ENCODE measurements at places on chromosomes 12 and 14.

DNA sequence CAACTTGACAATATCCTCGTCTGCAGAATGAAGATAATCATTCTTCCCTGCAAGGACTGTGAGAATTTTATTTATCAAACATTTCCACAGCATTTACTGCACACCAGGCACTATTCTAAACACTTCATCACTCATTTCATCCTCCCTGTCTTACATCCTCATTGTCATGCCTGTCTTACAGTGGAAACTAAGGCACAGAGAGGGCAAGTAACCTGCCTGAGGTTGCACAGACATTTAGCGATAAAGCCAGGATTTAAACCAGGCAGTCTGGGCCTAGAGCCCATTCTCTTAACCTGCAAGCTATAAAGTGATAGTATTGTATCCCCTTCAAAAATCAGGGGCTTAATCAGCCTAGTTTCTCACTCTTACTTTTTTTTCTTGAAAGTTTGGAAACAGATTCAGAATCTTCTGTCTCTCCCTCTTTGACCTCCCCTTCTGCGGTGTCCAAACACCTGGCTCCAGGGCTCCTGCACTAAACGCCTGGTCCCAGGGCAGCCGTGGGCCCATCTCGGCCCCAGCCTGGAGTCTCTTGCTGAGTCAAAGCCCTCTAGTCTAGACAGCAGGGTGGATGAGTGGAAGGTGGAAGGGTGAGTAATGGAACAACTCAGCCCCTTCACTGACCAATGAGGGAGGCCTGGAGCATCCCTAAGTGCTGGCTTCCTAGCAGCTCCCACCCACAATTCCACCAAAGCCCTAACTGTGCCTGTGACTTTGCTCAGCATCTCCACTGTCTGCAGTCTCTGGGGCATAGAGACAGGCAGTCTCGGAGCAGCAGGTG lies 12.5 kb downstream of the ISM2 start:
- H3K36me3 ChIP-seq = no peaks in the 10 kb centered on the region
- H3K27me3 ChIP-seq = no peaks in the 10 kb centered on the region
- no peaks in the 10 kb centered on the region for H3K4me1 ChIP-seq

GRCh38 chr14:100213956-100214769 lies 24.8 kb upstream of the YY1 start:
- DNase-seq = peak; percentile 94
- H3K36me3 ChIP-seq = no peaks in the 10 kb centered on the region
- H3K27ac ChIP-seq = peak overlapping the region; percentile 98
- H3K27me3 ChIP-seq = no peaks in the 10 kb centered on the region

DNA sequence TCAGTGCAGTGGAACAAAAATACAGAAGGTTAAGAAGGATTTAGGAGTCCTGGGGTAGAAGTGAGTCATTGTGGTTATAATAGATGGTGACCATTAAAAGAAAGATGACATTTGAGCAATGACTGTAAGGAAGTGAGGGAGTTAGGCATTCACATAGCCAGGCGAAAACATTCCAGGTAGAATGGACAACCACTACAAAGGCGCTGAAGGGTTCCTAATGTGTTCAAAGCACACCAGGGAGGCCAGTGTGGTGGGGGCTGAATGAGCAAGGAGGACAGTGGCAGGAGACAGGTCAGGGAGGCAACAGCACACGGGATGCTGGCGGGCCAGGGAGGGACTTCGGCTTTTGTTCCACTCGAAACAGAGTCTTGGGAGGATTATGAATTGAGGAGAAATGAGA lies 129.9 kb downstream of the NPAS3 start:
- no peaks in the 10 kb centered on the region for H3K27me3 ChIP-seq
- no peaks in the 10 kb centered on the region for H3K4me1 ChIP-seq
- no peaks in the 10 kb centered on the region for H3K36me3 ChIP-seq
- H3K27ac ChIP-seq = no peak overlapping the region

DNA sequence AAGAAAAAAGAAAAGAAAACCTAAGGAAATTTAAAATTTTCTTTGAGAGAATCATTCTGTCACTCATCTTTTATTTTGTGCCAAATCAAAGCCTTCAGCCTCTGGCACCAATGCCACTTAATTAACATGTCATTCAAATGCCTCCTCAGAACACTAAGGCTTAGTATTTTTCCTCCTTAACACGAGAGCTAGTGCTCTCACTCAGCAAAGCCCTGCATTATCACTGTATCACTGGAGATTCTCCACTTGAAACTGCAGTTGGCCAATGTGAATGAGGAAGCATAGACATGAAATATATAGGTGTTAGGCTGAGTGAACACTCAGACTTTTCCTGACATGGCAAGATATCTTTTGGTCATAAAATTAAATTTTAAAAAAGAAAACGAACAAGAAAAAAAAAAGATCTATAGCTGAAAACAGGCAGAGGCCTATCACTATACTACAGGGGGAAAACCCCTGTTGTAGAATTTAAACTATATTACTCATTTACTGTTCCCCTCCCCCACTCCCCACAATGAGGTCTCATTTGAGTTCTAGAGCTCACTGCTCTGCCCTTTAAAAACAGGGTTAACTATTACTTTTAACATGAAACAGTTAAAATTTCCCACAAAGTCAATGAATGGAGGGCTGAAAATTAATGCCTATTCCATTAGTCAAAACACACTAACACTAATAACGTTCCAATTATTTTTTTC lies 5.1 kb downstream of the MBIP start:
- H3K4me1 ChIP-seq = peaks cover 33% of the 10 kb centered on the region
- H3K4me3 ChIP-seq = no peak overlapping the region
- no peaks in the 10 kb centered on the region for H3K27me3 ChIP-seq
- no peak overlapping the region for H3K27ac ChIP-seq
- H3K36me3 ChIP-seq = peaks cover 22% of the 10 kb centered on the region

DNA sequence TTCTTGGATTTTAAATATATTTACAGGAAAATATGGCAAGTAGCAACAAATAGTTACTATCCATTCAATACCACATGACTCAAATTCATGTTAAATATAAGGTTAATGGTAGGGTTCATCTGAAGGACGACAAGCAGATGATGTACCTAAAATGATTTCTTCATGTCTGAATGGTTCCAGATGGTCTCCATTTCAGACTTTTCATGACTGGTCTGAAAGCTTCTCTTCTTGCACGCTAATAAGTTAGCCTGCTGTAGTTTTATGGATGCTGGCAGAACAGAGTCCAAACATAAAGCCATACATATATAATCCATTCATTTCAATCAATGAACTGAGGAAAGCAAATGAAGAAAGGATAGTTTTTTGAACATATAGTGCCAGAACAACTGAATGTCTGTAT lies 257.0 kb upstream of the MGAT4C start:
- no peaks in the 10 kb centered on the region for H3K4me1 ChIP-seq
- H3K27ac ChIP-seq = no peak overlapping the region

DNA sequence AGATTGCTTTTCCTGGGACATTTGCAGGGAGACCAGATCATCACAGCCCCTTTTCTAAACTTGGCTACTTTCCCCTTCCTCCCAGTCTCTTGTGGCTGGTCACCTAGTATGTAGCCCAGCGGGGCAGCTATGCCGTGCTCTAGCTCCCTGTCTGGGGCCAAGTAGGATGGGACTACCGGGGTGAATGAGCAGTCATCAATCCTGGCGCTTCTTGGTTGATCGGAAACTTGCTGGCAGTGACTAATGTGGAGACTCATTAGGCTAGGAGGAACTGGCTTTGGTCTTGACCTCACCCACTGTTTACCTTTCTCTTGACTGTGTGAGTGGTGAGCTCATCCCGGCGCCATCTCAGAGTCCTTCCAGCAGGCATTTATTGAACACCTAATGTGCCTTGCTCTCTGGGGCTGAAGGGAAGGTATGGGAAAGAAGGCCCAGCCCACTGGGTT lies 15.9 kb downstream of the PLEKHG3 start:
- no peak overlapping the region for H3K4me3 ChIP-seq
- H3K36me3 ChIP-seq = no peaks in the 10 kb centered on the region
- H3K27ac ChIP-seq = peak overlapping the region; percentile 84
- peaks cover 98% of the 10 kb centered on the region for H3K4me1 ChIP-seq

GRCh38 chr14:21168055-21168454 lies 12.2 kb upstream of the OR5AU1 start:
- no peak for DNase-seq
- no peaks in the 10 kb centered on the region for H3K4me1 ChIP-seq
- no peaks in the 10 kb centered on the region for H3K36me3 ChIP-seq
- H3K27me3 ChIP-seq = no peaks in the 10 kb centered on the region
- no peak overlapping the region for H3K4me3 ChIP-seq

DNA sequence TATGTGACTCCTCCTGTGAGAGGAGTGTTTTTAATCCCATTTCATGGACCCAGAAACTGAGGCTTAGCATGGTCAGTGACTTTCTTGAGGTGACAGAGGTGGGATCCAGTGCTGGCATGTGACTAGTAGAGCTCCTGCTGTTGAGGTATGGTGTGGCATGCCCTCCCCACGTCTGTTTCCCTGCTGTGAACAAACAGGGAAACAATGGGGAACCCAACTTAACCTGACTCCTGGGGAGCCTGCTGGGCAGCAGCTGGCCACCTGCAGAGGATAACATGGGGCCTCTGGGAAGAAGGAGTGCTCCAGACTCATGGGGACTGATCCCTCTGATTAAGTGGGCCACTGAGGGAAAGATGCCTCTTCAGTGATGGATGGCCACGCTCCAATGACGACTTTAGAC lies 114.0 kb downstream of the BEGAIN start:
- peaks cover 13% of the 10 kb centered on the region for H3K36me3 ChIP-seq
- no peaks in the 10 kb centered on the region for H3K27me3 ChIP-seq
- peaks cover 8% of the 10 kb centered on the region for H3K4me1 ChIP-seq
- H3K4me3 ChIP-seq = no peak overlapping the region
- no peak overlapping the region for H3K27ac ChIP-seq
- DNase-seq = no peak

- H3K4me1 ChIP-seq = peaks cover 5% of the 10 kb centered on the region
- no peak for DNase-seq
- H3K27ac ChIP-seq = no peak overlapping the region
Observed at GRCh38 chr12:56763753-56764657, 881 bp downstream of the HSD17B6 start.

GRCh38 chr14:103744621-103745395 lies 29.2 kb downstream of the ZFYVE21 start:
- H3K4me1 ChIP-seq = no peaks in the 10 kb centered on the region
- no peak overlapping the region for H3K27ac ChIP-seq
- no peaks in the 10 kb centered on the region for H3K27me3 ChIP-seq
- peak; percentile 37 for DNase-seq
- peaks cover 48% of the 10 kb centered on the region for H3K36me3 ChIP-seq

GRCh38 chr12:120470150-120470784 lies 719 bp upstream of the SRSF9 start:
- H3K27me3 ChIP-seq = no peaks in the 10 kb centered on the region
- no peak for DNase-seq
- H3K36me3 ChIP-seq = peaks cover 7% of the 10 kb centered on the region
- H3K4me3 ChIP-seq = peak overlapping the region; percentile 70

DNA sequence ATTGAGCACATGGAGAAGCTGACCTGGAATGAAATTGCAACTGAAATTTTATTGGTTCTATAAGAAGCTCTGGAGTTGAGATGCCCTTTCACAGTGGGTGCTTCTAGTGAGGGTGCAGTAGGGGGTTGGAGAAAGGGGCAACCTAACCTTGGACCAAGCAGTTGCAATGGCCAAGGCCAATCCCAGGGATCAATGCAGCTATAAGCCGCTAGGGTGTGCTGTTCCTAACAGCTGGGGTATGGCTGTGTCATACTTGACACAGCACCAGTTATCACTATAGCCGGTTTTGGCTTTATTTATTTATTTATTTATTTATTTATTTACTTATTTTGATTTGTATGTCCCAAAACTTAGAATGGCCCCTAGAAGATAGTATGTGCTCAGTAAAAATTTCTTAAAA lies 505.9 kb downstream of the FLRT2 start:
- DNase-seq = no peak
- no peaks in the 10 kb centered on the region for H3K27me3 ChIP-seq
- H3K4me1 ChIP-seq = no peaks in the 10 kb centered on the region
- H3K36me3 ChIP-seq = no peaks in the 10 kb centered on the region
